Esophagus squamous epithelium (tissue), 5 donors: ENCODE measurements at places on chromosomes 2 and 18. TPM values are rescaled to one million over a fixed set of nuclear protein-coding genes. Genes with fewer than 3 reads are reported as not detected.

The SERPINB4 gene
- 24.4 TPM for total RNA-seq

The PIEZO2 gene
- 2.1 TPM for total RNA-seq

The LRRC30 gene
- not detected for total RNA-seq

The CTDP1 gene
- total RNA-seq: 10.5 TPM

The SLC5A7 gene
- not detected for total RNA-seq

The RAD51AP2 gene
- 0.32 TPM for total RNA-seq

The DIPK1C gene
- total RNA-seq: not detected

The UGT1A6 gene
- total RNA-seq: 64.2 TPM

The KLHL14 gene
- total RNA-seq: 0.49 TPM

The TDRD15 gene
- total RNA-seq: not detected

The ACTR1B gene
- 52.6 TPM for total RNA-seq

The CXCR1 gene
- total RNA-seq: not detected

The PPIL3 gene
- 14.0 TPM for total RNA-seq

The REG1B gene
- total RNA-seq: not detected

The C1QL2 gene
- not detected for total RNA-seq

The GALNT5 gene
- total RNA-seq: 11.2 TPM

The HOXD13 gene
- not detected for total RNA-seq

The CD8B gene
- 3.9 TPM for total RNA-seq

The CRACDL gene
- total RNA-seq: 6.5 TPM
